ENCODE measurements at places on chromosomes 6 and 20.

GRCh38 chr20:13101706-13102105, 92.9 kb downstream of the SPTLC3 start:
- no peak for DNase-seq

DNA sequence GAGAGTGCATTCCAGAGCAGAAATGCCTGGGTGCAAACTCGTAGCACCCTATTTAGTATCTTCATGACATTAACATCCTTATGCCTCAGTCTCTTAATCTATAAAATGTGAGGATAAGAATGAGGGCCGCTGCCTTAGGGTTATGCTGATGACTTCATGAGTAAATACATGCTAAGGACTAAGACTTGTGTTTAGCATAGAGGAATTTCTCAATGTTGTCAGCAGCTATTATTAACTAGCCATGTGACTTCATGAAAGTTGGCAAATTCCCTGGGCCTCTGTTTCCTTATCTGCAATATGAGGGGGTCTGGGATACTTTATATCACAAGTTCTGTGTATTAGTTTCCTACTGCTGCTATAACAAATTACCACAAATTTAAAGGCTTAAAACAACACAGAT, 108.1 kb upstream of the RIPOR2 start:
- no peak for DNase-seq

GRCh38 chr20:17044891-17045290, 181.9 kb upstream of the PCSK2 start:
- peak; percentile 34 for DNase-seq

DNA sequence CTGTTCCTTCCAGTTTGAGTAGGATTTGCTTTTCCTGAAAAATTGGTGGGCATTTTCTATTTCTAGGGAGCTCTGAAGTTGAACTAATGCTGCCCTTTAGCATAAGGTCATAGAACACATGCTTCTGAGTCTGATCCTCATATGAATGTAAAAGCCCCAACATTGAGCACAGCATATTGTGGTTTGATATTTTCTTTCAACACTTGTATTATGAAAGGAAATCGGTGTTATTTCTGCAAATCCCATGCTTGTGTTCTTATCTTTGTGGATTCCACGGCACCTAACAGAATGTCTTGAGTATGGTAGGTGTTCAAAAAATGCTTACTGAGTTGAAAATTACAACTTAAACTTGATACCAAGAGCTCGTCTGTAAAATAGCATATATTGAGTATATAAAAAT, 85.8 kb downstream of the TRMT11 start:
- DNase-seq, result no peak

DNA sequence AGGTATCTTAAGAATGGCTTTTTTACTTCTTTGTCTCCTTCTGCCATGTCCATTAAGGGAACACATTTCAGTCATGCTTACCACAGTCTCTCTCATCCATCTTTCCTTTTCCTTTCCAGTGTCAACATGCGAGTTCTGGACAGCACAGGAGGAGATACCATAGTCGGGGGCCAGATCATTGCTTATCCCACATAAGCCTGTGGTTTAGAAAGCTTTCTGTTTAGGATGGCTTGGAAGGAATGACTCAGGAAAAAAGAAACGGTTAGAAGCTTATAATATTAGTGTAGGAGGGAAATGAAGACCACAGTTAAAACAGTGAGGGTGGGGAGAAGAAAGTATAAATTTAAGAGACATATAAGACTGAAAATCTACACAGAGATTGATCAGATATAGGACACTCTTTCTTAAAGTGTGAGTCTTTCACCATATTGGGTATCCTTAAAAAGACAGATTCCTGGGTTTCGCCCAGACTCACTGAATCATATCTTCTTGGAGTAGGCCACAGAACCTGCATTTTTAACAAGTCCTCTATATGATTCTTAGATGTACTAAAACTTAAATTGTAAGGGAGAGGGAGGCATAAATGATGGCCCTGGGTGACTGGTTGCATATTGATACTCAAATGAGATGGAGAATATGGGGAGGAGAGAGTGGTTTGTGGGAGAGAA, 36.1 kb downstream of the DSE start:
- DNase-seq, result peak; percentile 26

DNA sequence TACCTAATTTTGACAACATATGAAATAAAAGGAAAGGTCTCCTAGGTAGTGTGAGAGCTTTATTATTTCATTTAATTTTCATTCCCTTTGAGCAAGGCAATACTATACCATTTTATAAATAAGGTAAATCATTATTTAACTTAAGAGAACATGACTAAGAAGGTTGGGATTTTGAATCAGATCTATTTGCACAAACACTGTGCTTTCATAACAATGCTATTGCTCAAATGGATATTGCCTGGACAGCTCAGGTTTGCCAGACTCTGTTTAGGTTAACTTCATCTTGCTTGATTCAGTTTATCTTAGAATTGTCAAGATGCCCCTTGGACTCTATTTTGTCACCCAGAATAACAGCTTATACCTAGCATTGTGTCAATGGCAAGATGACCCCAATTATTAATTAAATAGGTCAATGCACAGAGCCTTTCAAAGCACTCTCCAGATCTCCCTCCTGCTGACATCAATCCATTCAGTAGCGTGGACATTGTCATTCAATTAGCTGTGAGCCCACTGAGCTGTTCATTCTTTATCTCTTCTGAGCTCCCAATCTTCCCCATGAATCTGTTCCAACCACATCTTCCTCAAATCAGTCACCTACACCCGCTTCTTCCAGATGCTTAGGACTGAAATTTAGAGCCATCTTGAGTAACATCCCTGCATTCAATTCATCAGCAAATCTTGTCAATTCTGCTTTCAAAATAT, 42.1 kb upstream of the TMEM30A start:
- DNase-seq, result peak; percentile 91

GRCh38 chr20:60269573-60270162, 311.4 kb downstream of the CDH26 start:
- peak; percentile 33 for DNase-seq

DNA sequence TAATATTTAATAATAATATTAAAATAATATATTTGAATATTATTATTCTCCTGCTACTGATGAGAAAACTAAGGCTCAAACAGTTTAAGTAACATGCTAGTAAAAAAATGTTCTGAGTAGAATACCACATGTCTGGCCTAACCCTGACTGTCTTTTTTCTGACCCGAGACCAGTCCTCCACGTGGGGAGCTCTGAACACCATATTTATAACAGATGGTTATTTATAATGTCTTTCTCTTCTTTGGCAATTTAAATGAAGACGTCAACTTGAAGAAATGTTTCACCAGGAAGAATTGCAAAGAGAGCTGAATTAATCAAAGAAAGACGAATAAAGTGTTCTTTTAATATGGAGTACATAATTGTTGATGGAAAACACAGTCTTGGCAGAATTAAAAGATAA, 82.0 kb downstream of the SLC22A3 start:
- DNase-seq, result no peak

DNA sequence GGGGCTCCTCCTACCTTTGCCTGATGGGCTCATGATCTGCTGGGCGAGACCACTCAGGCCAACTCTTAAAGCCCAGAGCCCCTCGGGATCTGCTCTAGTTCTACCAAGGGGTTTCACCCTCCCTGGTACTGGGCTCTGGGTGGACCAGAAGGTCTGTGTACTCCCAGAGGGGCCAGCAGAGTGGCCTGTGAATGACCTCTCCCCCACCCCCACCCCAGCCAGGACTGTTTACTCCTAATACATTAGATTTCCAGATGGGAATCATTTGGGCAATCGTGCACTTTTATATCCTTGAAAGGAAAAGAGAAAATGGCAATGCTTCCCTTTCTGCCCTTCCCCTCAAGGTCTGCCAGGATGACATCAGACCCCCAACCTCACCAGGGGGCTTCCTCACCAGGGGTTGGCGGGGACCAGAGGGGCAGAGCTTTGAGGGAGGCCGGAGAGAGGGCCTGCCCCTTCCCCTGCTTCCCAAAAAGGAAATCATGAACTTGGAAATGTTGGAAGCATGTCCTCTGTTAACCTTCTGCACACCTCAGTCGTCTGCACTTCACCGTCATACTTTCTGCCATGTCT, 37.1 kb upstream of the PMEPA1 start:
- DNase-seq, result no peak

- no peak for DNase-seq
Observed at GRCh38 chr6:162219266-162219665, 508.3 kb downstream of the PRKN start.

GRCh38 chr6:9428421-9429172, 986.3 kb downstream of the TFAP2A start:
- DNase-seq, result no peak

GRCh38 chr20:11108102-11108810, 434.5 kb upstream of the JAG1 start:
- DNase-seq, result no peak

DNA sequence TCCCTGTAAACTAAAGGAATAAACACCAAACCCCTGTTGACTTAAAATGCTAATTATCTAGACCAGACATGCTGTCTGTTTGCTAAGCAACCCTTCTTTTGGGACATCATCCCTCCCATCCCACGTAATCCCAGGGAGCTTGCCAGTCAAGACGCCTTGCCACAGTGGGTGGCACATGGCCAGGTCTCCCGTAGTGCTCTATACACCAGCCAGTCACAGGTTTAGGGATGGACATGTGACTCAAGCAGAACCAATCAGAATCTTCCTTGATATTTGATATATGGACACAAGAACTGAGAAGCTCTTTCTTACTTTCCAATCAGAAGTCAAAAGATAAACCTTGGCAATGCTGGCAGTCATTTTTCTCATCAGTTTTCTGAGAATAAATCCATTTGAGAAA, 60.0 kb downstream of the CNKSR3 start:
- DNase-seq, result no peak

GRCh38 chr6:79878142-79878748, 69.1 kb downstream of the ELOVL4 start:
- no peak for DNase-seq

DNA sequence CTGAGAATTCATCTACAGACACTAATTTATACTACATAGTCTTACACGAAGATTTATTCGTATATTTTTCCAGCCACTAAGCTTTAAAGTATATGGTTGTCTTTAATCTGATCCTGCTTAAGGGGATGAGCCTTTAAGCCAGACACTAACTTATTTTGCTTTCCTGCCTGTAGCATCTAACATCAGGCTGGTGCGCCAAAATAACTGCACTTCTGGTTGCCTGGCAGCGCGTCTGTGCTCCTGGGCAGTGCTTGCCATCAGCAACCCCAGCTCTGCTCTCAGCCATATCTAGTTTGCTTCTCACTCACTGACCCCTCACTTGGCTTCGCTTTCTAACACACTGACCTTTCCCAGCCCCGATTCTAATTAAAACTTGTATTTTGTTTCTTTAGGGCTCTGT, 21.8 kb downstream of the HMGCLL1 start:
- peak; percentile 27 for DNase-seq

GRCh38 chr20:24981282-24981681, 11.3 kb downstream of the APMAP start:
- DNase-seq, result no peak

DNA sequence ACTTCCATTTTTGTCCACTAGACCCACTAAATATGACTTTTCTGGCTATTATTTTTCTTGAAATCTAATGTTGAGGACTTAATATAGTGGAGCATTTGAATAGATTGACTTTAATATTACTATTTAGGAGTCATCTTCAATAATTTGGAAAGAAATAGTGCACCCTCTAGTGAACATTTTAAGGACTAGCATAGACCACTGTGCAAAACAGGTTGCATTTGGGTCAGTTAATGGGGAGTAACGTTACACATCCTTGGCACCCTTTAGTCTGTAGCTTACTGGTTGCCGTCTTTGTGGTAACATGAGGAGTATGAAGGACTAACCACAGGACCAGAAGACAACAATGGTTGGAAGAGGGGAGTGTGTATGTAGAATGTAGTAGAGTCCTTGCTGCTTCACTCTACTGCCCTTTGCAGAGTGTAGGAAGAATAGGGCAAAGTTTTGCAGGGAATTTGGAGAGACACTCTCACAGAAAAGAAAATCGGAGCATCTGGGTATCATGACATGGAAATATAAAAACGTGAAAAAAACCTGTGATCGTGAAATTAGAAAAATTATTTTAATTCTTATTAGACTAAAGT, 25.2 kb downstream of the RFPL4B start:
- no peak for DNase-seq

GRCh38 chr6:4682431-4683097, 93.6 kb upstream of the CDYL start:
- no peak for DNase-seq

DNA sequence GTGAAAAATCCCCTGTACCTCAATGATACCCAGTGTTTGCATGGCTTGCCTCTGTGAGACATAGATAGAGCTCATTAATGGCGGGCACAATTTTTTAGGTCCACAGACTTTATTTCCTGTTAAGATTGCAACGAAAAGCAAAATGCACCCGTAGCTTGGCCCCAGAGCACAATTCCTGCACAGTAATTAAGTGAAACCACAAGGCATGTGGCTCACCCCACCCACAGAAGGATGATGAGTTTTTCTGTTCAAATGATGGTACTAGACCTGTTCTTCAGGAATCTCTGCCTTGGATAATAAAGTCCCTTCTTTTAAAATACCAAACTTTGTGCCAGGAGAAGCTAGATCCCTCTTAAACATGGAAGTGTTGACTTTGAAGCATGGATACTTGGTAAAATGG, 738.1 kb downstream of the QKI start:
- DNase-seq, result no peak

- no peak for DNase-seq
Observed at GRCh38 chr6:167292301-167293087, 1.4 kb downstream of the UNC93A start.

GRCh38 chr20:48802647-48803046, 25.2 kb downstream of the PREX1 start:
- DNase-seq, result no peak

DNA sequence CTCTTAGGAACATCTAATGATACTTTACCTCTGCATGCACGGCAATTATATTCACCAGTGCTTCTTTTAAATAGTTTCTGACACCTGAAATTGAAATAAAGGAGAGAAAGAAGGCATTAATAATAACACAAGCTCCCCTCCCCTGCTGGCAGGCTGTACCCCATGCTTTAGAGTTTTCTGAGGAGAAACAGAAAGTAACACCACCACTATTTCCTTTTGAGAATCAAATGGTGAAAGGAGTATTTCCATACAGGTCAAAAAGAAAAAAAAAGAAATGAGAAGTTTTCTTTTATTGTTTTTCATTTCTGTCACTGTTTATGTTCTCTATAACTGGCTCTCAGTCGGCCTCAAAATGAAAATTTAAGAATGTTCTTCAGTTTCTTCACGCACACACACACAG, 108.1 kb downstream of the IRF4 start:
- DNase-seq, result no peak

- peak; percentile 31 for DNase-seq
Observed at GRCh38 chr6:109910571-109910970, 67.5 kb upstream of the GPR6 start.

DNA sequence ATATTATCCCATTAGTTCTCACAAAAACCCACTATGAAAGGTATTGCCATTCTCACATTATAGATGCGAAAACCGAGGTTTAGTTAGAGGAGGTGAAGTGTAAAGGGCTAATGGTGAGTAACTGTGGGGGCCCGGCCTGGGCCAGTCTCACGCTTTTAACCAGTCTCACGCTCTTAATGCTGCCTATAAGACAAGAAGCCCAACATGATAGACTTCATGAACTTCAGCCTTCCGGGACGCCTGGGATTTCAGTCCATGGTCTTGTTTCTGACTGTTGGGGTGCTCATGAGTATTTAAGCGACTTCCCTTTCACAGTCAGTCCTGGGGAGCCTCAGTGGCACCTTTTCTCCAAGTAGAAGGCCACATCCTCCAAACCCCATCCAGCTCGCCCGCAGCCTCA, 31.7 kb downstream of the AGPAT4 start:
- no peak for DNase-seq

- no peak for DNase-seq
Observed at GRCh38 chr6:87244380-87244779, 78.0 kb upstream of the SMIM8 start.

- DNase-seq, result no peak
Observed at GRCh38 chr6:169723991-169724493, 258 bp downstream of the PHF10 start.

All from eye (tissue), 1 donor.